ENCODE measurements at places on chromosomes 6 and 20. TPM values are rescaled to one million over a fixed set of nuclear protein-coding genes. Genes with fewer than 3 reads are reported as not detected.

DNA sequence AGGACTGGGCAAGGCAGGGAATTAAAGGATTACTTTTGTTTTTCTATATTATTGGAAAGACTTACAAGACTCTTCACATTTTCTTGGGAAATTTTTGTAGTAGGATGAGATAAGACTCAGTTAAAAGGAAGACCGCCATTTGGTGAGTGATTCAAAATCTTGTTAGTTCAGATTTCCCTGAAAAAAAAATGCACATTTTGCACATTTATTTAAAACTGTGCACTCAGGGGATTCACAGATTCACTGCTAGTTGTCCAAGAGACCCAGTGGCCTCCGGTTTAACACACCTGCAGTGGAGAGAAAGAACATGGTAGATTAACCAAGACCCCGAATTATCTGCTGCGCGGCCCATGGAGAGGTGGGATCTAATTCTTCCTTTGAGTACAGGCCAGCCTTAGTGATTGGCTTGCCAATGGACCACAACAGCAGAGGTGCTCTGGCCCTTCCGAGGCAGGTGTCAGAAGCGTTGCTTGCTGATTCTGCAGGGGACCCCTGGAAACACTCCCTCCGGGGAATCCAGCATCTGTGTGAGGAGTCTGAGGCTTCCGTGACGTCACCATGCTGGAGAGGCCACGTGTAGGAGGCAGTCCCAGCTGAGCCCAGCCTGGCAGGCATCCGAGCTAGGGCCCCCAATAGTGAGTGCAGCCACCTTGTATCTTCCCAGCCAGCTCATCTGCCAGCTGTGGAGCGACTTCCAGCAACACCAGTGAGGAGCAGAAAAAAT is 68.9 kb downstream of the ZNF217 start:
- no peaks in the 10 kb centered on the region for H3K4me1 ChIP-seq
- H3K27me3 ChIP-seq = no peaks in the 10 kb centered on the region
- no peak for DNase-seq

HLA-DQA2 gene
- total RNA-seq = 1.5 TPM

PRR18 gene
- total RNA-seq = not detected

DNA sequence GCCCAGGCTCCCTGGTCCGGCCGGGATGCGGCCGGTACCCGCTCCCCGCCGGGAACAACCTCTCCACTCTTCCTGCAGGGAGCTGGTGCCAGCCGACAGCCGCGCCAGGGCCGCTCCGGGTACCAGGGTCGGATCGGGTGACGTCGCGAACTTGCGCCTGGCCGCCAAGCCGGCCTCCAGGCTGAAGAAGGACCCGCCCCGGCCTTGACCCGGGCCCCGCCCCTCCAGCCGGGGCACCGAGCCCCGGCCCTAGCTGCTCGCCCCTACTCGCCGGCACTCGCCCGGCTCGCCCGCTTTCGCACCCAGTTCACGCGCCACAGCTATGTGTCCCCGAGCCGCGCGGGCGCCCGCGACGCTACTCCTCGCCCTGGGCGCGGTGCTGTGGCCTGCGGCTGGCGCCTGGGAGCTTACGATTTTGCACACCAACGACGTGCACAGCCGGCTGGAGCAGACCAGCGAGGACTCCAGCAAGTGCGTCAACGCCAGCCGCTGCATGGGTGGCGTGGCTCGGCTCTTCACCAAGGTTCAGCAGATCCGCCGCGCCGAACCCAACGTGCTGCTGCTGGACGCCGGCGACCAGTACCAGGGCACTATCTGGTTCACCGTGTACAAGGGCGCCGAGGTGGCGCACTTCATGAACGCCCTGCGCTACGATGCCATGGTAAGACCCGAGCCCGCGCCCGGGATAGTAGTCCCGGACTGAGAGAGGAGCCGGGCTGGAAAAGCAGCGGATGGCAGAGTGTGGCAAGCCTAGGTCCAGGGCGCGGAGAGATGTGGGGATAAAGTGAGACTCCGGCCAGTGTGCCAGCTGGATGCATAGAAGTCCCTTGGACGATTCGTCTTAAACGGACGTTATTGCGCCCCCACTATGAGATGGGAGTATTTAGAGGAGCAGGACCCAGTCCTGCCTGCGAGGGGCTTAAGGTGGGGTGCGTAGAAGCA is at the start of gene NT5E:
TSS of gene NT5E (plus strand) at position 266 of the 942 bp plus-strand sequence. CDS start at position 323, 57 bp downstream.
- peak; percentile 82 for DNase-seq
- H3K27ac ChIP-seq = peak within 1 kb of the TSS; percentile 96
- no peaks in the 10 kb centered on the region for H3K27me3 ChIP-seq
- H3K4me1 ChIP-seq = peaks cover 9% of the 10 kb centered on the region
- no peaks in the 10 kb centered on the region for H3K36me3 ChIP-seq

DNA sequence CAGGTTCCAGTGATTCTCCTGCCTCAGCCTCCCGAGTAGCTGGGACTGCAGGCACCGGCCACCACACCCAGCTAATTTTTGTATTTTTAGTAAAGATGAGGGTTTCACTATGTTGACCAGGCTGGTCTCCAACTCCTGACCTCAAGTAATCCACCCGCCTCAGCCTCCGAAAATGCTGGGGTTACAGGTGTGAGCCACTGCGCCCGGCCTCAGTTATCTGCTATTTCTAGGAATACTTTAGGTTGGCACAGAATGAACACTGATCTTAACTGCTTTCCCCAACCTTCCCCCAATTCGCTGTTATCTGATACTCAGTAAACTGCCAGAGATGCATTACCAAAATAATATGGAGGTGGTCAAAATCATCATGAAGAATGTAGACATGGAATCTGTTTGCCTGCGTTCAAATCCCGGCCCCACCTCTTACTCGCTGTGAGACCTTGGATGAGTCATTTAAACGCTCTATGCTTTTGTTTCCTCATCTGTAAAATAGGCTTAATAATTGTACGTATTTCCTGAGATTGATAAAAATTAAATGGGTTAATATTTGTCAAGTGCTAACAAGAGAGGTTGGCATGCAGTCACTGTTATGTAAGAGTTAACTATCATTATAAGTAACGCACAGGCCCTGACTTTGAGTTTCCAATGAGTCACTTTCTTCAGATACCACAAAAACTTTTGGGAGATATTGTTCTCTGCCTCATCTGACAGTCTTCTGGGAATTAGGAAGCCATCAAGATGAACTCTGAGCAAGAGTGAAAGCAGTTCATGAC is 44.5 kb upstream of the NCOA3 start:
- no peak overlapping the region for H3K27ac ChIP-seq
- no peaks in the 10 kb centered on the region for H3K4me1 ChIP-seq
- no peaks in the 10 kb centered on the region for H3K27me3 ChIP-seq
- DNase-seq = no peak
- H3K4me3 ChIP-seq = no peak overlapping the region
- no peaks in the 10 kb centered on the region for H3K36me3 ChIP-seq

DNA sequence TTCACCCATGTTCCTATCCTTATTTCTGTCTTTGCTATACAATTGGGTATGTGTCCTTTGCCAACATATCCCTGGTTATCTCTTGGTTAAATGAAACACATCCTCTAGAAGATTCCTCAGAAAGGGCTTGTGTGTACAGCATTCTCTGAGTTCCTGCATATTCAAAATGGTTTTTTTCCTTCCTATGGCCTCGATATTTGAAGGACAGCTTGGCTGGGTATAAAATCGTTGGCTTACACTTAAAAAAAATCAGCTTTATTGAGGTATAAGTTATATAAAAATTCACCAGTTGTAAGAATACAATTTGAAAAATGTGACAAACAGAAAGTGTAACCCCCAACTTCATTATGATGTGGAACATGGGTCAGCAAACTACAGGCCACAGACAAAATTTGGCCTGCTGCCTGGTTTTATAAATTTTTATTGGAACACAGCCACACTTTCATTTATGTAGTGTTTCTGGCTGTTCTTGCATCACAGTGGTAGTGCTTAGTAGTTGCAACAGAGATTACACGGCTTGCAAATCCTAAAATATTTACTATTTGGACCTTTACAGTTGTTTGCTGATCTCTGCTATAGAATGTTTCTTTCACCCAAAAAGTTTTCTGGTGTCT is 16.7 kb downstream of the PCMT1 start:
- no peak overlapping the region for H3K4me3 ChIP-seq
- H3K27me3 ChIP-seq = no peaks in the 10 kb centered on the region
- H3K36me3 ChIP-seq = no peaks in the 10 kb centered on the region
- H3K27ac ChIP-seq = no peak overlapping the region
- no peak for DNase-seq
- no peaks in the 10 kb centered on the region for H3K4me1 ChIP-seq

DNA sequence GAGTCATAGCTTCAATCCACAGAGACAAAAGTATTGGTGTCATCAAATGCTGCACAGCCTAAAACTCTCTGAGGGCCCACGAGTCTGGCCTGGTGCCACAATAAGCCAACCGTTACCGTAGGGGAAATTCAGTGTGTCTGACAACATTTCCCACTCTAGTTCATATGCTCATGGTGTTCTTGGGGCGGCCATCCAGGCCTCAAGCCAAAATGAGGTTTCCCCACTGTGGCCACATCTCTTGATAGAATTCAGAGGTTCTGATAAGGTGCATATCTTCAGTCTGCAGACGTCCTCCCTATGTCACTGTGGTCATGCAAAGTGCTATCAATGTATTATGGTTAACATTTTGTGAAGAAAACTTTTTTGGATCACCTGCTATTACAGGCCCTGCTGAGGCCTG is 627.7 kb downstream of the QKI start:
- DNase-seq = no peak
- no peaks in the 10 kb centered on the region for H3K27me3 ChIP-seq
- H3K4me1 ChIP-seq = no peaks in the 10 kb centered on the region
- H3K4me3 ChIP-seq = no peak overlapping the region
- H3K36me3 ChIP-seq = no peaks in the 10 kb centered on the region

DNA sequence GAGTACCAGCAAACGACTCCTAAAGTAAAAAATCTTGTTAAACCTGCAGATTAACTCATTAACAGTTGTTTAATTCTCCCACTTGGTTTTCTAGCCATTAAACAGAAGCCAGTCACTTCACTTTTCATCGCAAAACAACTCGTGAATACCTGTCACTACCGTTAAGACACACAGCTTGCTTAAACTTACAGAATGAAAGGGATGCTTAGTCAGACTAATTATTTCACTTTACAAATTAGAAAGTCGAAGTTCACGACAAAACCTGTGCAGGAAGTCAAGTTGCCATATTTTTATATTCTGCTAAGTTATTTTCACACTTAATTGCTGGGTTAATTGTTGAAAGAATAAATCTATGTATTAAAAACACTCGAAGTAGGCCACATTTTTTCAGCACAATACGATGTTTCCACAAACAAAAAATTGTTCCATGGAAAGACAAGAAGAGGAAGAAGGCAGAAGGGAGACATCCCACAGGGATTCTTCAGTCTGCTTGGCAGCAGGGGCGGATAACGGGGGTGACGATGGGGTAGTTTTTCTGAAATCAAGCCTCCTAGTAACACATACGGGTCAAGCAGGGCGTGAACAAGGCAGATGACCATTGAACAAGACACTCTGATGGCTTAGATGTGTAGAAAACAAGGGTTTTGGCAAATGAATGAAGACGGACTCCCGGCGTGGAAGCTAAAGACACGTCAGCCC is 933 bp downstream of the SSR1 start:
- no peaks in the 10 kb centered on the region for H3K27me3 ChIP-seq
- peak overlapping the region; percentile 95 for H3K27ac ChIP-seq
- DNase-seq = no peak
- H3K4me1 ChIP-seq = peaks cover 7% of the 10 kb centered on the region
- peak overlapping the region; percentile 65 for H3K4me3 ChIP-seq
- no peaks in the 10 kb centered on the region for H3K36me3 ChIP-seq

DEFB132 gene
- not detected for total RNA-seq

DNA sequence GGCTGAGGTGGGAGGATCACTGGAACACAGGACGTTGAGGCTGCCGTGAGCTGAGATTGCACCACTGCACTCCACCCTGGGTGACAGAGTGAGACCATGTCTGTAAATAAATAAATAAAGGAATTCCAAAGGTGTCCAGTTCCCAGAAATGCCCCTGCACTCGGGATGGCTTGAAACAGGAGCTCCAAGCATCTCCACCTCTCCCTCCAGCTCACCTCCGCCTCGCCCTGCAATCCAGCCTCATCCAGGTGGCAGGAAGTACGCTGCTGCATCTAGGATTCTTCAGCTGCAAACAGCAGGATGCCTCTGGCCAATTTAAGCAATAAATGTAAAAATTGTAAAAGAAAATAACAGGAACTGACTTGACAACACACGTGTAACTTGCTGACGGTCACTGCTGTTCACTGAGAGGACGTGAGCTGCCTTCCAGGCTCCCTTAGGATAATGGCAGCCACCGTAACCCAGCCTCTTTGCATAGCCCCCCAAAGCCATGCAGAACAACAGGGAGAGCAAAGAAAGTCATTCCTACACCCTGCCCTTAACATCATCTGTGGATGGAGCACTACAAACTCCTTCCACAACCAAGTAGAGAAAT is 11.4 kb upstream of the GRM4 start:
- no peak for DNase-seq
- H3K27me3 ChIP-seq = no peaks in the 10 kb centered on the region
- H3K27ac ChIP-seq = no peak overlapping the region
- H3K36me3 ChIP-seq = no peaks in the 10 kb centered on the region
- peaks cover 3% of the 10 kb centered on the region for H3K4me1 ChIP-seq

GRCh38 chr6:156760377-156760776 is 16.8 kb upstream of the ARID1B start:
- no peak for DNase-seq
- H3K27ac ChIP-seq = no peak overlapping the region
- no peaks in the 10 kb centered on the region for H3K4me1 ChIP-seq
- no peaks in the 10 kb centered on the region for H3K27me3 ChIP-seq
- H3K4me3 ChIP-seq = no peak overlapping the region

DNA sequence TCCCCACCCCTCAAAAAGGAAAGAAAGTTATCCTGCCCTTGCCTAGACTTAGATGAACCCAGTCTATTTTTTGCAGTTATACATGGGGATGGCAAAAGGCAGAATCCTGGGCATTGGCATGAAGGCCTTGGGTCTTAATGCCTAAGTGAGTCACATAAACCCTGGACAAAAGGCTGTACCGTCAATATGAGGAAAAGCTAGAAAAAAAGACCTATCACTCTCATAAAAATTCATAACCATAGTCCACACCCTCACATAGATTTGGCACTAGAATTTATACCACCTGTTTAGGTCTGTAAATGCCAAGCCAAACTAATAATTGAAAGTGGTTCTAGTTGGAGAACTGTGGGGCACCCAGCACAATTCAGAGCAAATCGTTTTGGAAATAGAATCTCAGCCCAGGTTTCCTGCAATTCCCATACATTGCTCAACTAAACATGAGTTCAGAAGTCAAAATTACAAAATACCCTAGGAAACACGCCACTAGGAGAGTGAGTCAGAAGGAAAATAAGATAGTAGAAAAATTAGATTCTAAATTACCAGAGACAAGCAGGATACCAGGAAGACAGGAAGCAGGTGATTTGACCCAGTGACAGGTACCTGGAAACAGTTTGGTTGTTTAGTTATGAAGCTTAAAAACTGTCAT is 70.4 kb upstream of the FUCA2 start:
- H3K4me3 ChIP-seq = no peak overlapping the region
- no peak overlapping the region for H3K27ac ChIP-seq
- H3K27me3 ChIP-seq = no peaks in the 10 kb centered on the region
- no peaks in the 10 kb centered on the region for H3K36me3 ChIP-seq
- H3K4me1 ChIP-seq = no peaks in the 10 kb centered on the region
- no peak for DNase-seq

GRCh38 chr20:17683218-17684076 is 1.4 kb upstream of the RRBP1 start:
- H3K4me3 ChIP-seq = no peak overlapping the region
- no peaks in the 10 kb centered on the region for H3K36me3 ChIP-seq
- no peaks in the 10 kb centered on the region for H3K27me3 ChIP-seq
- no peak overlapping the region for H3K27ac ChIP-seq
- H3K4me1 ChIP-seq = no peaks in the 10 kb centered on the region
- DNase-seq = no peak

All from ovary (tissue), 10 donors.